Pons (tissue), 1 donor: ENCODE measurements at places on chromosomes 13 and 19.

DNA sequence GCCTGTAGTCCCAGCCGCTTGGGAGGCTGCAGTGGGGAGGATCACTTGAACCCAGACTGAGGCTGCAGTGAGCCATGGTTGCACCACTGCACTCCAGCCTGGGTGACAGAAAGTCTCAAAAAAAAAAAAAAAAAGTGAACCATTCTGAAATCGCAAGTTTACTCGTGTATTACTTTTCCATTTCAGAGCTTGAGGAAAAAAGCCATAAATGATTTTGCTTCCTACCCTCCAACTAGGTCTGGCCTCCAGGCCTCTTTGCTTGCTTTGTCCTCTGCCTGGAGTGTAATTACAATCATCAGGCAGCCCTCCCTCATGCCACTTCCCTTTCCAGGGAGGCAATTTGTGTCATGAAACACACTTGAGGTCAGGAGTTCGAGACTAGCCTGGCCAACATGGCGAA lies 8.5 kb downstream of the BLVRB start:
- DNase-seq: no peak

DNA sequence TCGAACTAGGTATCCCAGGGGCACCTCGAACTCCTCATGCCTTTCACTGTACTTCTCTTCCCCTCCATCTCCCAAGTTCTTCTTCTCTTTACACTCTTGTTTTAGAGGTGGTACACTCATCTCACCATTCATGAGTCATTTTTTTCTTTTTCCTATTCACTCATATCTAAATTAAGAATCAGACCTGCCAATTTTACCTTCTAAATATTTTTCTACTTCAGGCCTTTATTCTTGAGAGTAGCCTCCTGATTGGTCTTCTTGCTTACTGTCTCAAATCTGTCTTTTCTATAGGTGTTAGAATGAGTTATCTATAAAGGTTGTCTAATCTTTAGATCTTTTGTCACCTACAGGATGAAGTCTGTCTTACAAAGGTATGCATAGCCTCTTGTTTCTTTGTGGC lies 20.7 kb downstream of the TDRD3 start:
- DNase-seq: no peak

DNA sequence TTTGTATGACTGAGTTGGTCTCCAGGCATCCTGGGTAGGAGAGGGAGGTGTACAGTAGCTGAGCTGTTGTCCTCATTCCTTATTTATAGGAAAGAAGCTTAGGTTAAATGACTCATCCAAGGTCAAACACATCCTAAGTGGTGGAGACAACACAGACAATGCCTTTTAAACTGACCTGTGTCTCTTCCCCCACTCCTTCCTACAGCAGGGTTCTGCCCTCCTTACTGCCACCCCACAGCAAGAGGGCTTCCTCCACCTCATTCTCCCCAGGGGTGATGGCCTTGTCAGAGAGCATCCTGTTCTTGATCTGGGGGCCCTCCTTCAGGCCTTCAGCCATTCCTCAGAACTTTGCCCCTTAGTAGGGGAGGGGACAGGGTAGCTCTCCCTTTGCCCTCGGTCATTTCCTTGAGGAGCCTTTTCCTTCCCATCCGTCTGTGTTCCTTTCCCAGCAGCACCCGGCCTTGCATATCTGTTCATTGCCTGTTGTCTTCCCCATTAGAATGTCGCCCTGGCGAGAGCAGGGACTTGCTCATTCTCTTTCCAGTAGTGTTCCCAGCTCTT lies 48.2 kb upstream of the GPI start:
- DNase-seq: no peak

DNA sequence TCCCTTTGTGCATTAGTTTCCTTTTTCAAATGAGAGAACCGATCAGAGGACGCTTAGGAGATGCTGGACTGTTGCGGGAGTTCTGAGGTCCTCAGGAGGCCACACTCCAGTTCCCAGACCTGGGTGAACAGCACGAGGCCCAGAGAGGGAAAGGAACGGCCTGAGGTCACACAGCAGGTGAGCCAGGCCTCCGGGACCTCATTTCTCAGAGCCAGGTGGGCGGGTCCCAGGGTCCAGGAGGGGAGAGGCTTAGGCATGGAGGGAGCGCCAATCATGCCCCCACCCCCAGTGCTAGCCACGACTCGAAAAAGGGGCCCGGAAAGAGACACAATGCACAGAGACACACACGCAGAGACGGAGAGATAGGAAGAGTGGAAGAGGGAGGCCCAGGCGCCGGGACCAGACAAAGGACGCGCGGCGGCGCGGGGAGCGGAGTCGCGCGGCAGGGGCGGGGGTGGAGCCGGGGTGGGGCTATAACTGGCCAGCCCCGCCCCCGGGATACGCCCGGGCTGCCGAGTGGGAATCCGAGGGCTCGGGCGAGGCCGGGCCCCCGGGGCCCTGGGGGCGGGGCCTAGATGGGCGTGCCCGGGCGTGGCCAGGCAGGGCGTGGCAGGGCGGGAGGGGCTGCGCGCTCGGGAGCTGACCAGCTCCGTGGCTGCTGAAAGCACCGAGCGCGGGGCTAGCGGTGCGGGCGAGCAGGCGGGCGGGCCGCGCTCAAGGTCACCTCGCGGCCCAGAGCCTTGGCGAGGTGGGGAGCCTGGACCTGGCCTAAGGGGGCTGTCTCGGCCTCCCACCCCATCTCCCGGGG lies 1.6 kb downstream of the ELAVL3 start:
- peak; percentile 85 for DNase-seq

DNA sequence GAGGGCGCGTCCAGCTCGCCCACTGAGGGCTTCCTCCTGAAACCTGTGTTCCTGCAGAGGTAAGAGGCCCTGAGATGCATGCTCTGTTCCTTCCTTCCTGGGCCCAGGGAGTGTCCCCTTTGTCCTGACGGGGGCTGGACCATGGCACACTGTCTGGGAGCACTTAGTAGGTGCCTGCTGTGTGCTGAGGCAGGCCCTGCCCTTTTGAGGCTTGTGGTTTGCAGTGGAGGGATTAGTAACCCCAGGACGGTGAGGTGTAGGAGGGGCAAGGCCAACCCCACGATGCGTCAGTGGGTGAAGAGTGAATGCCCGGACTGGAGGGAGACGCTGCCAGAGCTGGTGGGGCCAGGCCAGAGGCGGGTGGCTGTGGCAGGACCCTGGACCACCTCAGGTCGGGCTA lies 11.2 kb upstream of the F2RL3 start:
- no peak for DNase-seq

DNA sequence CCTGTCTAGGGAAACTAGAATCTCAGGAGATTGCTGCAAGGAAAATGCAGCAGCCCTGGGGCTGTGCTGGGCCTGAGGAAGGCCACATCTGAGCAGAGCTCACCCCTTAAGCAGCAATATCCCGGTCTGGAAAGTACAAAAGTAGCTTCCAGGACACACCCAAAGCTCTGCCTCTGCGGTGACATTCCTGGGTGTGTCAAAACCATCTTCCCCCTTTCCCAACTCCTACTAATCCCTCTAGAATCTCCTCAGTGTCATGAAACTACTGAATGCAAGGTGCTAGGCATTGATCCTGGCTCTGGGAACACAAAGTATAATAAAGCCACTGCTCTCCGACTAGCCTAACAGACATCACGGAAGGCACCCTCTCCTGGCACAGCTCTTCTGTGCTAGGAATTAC lies 5.0 kb downstream of the PBX4 start:
- no peak for DNase-seq

DNA sequence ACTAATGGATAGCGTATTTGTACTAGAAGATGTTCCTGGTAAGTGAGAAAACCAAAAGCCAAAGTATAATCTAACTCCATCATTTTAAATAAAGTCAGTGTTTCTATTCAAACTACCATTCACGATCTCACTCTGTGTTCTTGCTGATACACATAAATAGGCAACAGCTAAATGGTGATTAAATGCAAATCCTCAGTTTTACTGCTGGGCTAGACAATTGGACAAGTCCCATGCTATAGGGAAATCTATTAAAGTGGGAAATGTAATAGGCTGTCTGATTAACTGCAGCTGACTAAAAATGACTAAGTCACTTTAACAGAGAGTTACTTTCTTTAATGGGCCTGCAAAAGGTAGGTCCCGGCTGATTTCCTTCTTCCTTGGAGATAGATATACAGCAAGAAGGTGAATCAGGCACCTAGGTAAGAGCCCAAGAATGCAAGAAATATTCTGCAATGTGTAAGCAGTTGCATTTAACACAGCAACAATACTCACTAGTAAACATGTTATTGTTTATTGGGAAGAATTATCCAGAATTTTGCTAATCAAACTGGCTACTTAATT lies 298.4 kb downstream of the SLITRK6 start:
- no peak for DNase-seq

- DNase-seq: no peak
These were observed 25.1 kb upstream of the C13orf46 start for GRCh38 chr13:113998781-113999617.

DNA sequence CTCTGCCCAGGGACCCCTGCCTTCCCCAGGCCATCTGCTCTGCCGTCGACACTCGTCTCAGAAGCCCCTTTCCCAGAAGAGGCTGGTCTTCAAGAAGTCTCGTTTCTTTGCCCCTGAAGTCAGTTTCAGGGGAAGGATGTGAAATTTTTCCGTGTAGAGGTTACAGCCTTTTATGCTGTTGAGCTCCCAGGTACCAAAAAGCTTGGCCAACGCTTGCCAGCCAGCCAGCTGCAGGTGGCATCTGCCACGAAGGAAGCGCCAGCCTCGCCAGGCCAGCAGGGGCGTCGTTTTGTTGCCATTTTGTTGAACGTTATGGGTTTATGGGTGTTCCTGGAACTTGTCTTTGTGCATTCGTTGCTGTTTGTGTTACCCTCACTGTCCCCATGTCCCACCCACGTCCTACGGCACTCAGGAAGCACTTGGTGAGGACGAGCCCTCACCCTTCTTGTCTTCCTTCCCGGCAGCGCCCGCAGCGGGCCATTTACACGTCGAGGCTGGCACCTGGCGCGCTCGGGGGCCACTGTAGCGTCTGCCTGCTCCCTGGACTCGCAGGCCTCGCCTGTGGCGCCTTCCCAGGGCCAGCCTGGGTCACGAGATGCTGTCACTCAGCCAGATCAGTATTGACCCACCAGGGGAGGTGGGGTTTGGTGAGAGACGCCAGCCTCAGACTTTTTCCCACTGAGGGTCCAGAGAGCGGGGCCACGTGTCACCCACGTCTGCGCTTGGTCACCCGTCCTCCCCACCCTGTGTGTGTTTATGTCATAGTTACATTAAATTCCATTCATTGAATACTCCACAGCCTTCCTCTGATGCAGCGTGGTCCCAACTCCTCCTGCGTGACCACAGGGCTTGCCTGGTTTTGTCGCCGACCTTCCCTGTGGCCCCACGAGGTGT lies 37.1 kb downstream of the AP1M1 start:
- DNase-seq: no peak

DNA sequence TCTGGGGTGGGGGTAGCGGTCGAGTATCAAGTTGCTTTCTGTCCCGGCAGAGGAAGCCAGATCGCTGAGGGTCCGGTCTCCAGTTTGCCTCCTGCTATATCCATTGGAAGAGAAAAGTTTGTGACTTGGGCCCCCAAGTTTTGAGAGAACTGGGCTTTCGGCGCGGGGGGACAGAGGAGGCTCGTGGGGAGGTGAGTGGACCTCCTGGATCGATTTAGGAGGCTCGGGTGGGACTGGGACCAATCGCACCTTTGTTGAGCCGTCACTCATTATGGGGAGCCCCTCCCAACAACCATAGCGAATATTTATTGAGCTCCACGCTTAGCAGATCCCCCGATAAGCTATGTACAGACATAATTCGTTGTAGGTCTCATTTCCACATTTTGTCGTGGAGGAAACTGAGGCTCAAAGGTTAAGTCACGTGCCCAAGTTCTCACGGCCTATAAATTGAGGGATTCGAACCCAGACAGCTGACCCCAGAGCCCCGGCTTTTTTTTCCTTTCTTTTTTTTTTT lies 909 bp downstream of the RFXANK start:
- no peak for DNase-seq

GRCh38 chr19:6738787-6739389 lies 592 bp upstream of the TRIP10 start:
- DNase-seq: no peak

DNA sequence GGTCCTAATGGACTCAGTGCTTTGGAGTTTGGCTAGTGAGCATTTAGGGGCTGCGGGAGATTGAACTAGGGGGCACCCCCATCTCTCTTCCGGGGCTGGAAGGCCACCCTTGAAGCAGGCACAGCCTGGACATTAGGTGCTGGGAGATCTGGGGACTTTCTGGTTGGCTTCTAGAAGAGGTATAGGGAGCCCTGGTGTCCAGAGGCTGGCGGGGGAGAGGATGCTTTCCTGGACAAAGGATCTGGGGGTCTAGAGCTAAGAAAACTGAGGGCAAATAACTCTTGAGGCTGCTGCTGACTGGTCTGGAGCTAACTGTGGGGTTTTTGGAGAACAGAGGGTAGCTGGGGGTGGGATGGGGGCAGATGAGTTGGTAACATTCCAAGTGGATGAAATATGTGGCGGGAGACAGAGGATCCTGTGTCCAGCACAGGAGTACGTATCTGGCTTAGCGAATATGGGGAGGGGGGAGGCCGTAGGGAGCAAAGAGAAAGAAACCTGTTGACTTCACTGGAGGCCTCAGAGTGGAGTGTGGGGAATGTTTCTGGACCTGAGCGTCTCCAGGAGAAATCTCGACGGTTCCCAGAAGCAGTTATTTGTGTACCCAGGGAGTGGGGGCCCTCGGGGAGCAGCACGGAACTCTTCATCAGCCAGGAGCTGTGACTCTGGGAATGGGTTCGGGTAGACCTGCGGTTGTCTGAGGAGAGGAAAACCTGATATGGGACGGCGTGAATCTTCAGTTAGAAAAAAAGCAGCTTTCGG lies 1.4 kb downstream of the HNRNPUL1 start:
- DNase-seq: no peak

GRCh38 chr13:41384749-41385503 lies 72.4 kb upstream of the RGCC start:
- no peak for DNase-seq

DNA sequence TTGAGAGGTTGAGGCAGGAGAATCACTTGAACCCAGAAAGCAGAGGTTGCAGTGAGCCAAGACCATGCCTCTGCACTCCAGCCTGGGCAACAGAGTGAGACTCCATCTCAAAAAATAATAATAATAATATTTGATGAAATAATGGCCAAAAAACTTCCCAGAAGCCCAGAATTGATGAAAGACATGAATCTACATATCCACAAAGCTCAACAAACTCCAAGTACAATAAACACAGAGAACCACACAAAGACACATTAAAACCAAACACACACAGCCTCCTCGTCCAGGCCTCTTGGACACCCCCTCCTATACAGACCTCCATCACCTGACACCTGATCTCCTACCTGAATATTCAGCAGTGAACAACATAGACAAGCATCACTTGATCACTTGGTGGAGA lies 3.2 kb upstream of the SYDE1 start:
- no peak for DNase-seq

- no peak for DNase-seq
These were observed 35.2 kb upstream of the MIR17HG start for GRCh38 chr13:91312324-91312723.

GRCh38 chr13:28984326-28984725 lies 164.2 kb downstream of the MTUS2 start:
- DNase-seq: no peak
